Left ventricle myocardium inferior (tissue), 1 donor: ENCODE measurements at places on chromosomes 16 and 17.

GRCh38 chr16:8087597-8088289, 502.6 kb downstream of the TMEM114 start:
- no peak for DNase-seq

GRCh38 chr17:43661699-43662412, at the start of gene MEOX1:
TSS of gene MEOX1 (minus strand) at chr17:43661922. CDS start at chr17:43661534, 388 bp downstream.
- DNase-seq, result no peak

- DNase-seq, result no peak
Observed at GRCh38 chr16:14301169-14302030, 230.3 kb downstream of the MRTFB start.

DNA sequence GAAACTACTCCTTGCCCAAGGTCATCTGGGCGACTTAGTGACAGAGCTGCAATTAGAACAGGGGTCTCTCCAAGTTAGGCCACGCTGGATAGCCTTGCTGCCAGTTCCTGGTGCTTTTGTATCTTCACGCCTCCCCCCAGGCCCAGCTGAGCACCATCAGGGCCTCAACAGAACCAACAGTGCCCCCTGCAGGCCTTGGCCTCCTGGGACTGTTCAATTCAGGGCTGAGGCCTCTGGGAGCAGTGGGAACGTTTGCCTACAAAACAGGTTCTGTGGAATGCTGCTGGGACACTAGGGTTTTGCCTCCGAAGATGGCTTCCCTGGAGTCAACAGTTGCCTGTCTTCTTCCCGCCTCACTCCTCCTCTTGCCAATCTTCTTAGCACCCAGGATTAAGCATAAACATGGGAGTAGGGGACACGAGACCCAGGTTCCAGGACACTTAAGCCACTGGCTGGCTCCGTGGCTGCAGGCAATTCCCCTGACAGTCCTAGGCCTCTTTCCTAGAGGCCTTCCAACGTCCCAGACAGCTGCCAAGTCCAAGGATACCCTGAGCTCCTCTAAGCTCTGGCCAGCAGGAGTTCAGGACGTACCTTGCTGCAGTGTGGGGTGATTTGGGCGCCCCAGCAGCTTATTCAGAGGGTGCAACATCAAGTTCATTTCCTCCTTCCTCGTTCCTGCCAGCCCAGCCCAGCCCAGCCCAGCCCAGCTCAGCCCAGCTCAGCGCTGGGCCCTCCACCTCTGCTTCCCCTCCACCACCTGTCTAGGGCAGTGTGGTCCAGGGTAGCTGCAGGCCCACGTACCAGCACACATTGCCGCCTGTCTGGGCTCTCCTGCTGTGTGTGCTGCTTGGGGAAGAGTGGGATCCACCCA, 246.6 kb upstream of the RPL38 start:
- peak; percentile 27 for DNase-seq

DNA sequence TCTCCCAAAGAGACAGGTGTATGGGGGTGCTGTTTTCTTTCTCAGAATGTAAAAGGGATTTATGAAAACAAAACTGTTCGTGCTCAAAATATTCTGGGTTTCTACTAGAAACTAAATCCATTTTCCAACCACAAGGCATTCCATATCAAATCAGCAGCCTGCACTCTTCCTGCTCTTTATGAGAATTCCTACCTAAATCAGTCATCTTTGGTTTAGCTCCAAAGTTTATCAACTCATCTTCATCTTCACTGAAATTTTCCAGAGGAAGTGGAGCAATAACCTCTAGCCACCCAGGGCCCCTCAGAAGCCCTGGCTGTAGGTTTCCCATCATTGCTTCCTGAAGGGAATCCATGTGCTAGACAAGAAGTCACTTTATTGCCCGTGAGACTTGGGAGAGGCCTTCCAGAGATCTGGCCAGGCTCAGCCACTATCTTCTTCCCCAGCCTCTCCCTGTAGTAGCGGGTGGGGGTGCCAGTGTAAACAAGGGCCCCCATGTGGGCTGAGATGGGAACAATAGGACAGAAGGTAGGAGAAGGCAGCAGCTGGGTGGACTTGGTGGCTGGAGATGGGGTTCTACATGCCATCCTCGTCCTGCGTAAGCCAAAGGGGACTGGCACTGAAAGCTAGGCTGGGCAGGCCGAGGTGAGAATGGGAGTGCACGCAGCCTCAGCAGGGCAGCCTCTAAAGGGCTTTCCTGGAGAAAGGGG, 22.0 kb upstream of the ALDH3A1 start:
- no peak for DNase-seq

- peak; percentile 64 for DNase-seq
Observed at GRCh38 chr16:84277244-84277823, 17.3 kb upstream of the WFDC1 start.

- DNase-seq, result no peak
Observed at GRCh38 chr16:3488801-3489200, 6.5 kb downstream of the C16orf90 start.
